NCI-H524 treated with DMSO at 0.1 percent for 48 hours (cell line): ENCODE measurements at places on chromosomes 4 and X.

DNA sequence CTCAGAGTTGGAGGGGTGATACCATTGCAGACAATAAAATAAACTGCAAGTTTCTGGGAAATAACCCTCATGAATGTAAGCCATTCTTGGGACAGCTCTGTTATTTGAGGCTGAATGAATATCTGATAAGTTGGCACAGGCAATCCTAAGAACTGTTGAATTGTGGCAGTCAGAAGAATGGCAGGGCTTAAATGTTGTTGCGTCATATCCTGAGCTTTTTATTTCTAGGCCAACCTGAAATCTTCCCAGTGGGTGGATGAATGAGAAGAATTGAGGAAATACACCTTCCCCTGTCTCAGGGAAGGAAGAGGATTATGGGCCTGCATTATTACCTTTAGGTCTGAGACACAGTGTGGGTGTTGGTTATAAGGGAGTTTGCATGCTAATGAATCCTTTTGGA lies 64.4 kb upstream of the C4orf54 start:
- no peak for DNase-seq

GRCh38 chrX:1468250-1468772 lies 15.6 kb upstream of the ASMTL start:
- DNase-seq, result no peak

GRCh38 chrX:10828036-10828435 lies 207.7 kb upstream of the MID1 start:
- peak; percentile 54 for DNase-seq

DNA sequence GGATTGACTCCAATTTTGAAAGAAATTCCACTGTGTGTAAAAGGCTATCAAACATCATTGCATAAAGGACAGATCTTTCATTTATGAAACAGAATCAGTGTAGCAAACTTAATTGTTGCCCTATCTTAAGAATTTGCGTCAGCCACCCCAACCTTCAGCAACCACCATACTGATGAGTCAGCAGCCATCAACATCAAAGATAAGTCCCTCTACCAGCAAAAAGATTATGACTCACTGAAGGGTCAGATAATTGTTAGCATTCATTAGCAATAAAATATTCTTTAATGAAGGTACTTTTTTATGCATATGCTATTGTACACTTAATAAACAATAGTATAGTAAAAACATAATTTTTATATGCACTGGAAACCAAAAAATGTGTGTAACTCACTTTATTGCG lies 15.8 kb upstream of the GRSF1 start:
- DNase-seq, result no peak

DNA sequence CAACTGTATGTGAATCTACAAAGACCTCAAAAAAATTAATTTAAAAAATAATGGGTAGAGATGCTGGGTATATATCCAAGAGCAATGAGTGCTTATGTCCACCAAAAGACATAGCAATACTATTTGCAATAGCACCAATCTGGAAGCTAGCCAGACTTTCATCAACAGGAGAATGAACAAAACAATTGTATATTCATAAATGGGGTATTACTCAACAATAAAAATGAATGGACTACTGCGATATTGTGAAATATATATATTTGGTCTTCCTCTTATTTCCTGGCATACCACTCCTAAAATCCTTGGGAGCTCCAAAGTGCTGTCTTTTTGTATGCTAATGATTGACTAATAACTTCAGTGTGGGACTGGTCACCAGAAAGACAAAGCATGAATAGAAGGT lies 77.5 kb downstream of the MSN start:
- DNase-seq, result no peak

GRCh38 chr4:80448056-80448455 lies 112.5 kb downstream of the CFAP299 start:
- DNase-seq, result no peak

DNA sequence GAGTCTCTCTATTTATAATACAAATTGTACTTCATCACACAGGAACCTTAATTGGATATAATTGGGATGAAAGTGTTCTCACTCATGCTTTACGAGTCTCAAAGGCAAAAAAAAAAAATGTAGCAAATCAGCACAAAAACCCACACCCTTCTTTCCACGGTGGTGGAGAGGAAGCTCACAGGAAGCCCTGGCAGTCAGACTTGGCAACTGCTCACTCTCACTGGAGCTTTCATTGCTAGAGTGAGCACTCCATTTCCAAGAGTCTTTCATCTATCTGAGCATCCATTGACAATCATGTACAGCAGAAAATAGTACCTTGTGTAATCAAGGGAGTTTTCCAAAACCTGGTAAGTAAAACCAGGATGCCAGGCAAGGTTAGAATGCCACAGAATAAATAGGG lies 2159.4 kb upstream of the AGA start:
- no peak for DNase-seq

DNA sequence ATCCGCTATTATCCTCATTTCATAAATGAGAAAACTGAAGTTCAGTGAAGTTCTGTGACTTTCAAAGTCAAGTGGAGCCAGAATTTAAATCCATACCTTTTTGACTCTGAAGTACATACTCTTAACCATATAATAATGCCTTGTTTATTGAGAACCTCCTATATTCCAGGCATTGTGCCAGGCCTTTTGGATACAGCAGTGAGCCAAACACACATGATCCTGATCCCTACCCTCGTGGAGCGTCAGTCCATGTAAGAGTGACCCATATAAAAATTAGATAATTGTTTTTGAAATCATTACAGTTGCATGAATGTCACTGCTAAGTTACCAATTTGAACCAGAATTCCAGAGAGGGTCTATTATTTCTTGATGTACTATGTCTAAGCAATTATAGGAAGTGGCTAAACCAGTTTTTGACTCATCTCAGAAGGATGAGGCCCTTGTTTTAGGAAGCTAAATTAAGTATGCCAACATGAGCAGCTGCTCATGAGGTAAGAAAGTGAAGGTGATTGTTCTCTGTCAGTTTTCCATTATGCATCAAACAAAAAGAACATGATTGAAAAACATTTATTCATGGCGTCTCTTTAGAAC lies 289.5 kb downstream of the GLUD2 start:
- DNase-seq, result no peak

DNA sequence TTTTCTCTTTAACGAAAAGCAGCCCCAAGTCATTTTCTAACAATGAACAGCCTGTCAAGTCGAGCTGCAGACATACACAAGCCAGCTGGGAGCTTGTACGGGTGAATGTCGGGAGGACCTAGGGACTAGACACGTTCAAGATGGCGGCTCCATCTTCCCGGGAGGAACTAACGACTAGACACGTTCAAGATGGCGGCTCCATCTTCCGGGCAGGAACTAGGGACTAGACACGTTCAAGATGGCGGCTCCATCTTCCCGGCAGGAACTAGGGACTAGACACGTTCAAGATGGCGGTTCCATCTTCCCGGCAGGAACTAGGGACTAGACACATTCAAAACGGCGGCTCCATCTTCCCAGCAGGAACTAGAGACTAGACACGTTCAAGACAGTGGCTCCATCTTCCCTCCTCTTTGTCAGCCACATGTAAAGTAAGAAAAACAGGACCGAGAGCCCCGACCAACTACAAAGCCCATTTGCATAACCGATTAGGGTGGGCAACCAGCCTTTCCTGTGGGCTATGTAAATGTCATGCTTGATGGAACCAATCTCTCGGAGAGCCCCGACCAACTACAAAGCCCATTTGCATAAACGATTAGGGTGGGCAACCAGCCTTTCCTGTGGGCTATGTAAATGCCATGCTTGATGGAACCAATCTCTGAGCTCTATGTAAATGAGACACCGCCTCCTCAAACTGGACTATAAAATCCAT lies 175.5 kb downstream of the DHRSX start:
- no peak for DNase-seq

DNA sequence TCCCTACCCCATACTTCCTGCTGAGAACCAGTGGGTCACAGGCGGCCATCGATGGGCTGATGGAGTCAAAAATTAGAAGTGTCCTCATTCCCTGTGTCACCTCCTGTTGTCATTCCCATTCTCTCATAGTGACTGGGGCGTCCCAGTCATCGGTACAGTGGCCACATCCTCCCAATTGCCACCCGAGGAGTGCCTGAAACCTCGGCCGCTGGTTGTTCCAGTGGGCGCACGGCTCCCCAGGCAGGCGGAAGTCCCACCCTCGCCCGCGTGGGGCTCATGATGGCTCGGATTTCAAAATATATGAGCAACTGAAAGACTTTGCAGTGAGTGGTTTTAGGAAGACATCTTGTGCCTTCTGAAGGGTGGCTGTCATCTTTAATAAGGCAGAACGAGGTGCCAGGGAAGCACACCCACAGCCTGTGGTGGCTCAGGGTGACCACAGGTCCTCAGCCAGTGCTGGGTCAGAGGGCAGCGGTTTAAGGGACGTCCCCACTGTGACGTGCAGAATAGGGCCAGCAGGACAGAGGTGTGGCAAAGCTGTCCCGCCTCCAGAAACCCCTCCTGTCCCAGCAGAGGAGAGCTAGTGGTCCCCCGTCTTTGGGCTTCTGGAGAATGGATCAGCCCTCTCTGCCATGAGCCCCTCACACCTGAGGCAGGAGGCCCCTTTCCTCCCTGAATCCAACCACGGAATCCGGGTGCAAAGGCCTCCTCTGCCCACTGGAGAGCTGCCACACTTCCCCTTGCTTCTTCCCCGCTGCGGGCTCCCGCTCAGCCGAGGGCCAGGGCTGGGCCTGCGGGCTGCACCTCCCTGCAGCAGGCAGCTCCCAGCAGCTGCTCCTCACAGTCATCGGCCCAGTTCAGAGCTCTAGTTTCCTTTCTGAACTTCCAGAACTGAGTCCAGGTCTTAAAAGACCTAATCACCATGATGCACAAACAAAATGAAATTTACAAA lies 90.4 kb downstream of the ABLIM2 start:
- DNase-seq, result no peak
